ENCODE measurements at places on chromosomes 4 and X. TPM values are rescaled to one million over a fixed set of nuclear protein-coding genes. Genes with fewer than 3 reads are reported as not detected.

DNA sequence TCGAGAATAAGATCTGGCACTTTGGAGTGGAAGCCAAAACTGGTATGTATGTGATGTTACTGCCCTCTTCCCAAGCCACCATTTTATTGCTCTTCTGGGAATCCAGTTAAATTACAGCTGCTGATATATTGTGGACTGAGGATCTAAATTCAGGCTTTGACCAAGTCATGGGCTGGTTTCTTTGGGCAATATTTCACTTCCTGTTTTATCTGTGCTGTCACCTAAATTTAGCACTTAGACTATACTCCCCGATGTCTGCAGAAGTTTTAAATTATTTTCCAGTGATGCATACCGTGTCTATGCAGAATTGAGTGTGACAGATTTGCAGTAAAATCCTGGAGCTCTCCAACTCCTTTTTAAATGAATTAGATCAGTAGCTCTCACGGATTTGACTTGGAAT lies 100.0 kb downstream of the TEX13A start:
- DNase-seq: no peak
- H3K36me3 ChIP-seq: no peaks in the 10 kb centered on the region
- H3K27me3 ChIP-seq: no peaks in the 10 kb centered on the region
- H3K27ac ChIP-seq: no peak overlapping the region

DNA sequence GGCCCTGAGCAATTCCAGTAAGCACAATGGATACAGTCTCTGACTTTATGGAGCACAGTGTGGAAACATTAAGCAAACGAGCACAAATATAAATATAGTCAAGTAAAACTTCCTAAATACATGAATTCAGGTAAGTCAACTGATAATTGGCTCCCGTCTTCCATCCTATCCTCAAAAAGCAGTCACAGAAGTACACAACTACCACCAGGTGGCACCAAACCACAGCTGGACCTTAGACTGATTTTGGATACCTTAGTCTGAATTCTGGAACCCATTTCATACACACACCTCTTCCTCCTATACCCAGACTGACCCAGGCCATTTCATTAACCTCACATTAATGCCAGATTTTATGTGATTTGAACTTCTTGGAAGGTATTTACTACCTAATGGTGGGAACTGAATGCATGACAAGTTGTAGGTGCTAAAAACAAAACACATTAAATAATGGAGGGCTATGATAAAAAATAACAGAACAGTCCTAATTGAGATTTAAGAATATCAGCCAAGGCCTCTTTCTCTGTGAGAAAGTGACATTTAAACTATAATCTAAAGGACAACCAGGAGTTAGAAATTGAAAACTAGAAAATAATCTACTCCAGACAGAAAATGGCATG lies 77.5 kb downstream of the ELF2 start:
- no peaks in the 10 kb centered on the region for H3K4me1 ChIP-seq
- no peaks in the 10 kb centered on the region for H3K27me3 ChIP-seq
- H3K36me3 ChIP-seq: no peaks in the 10 kb centered on the region
- H3K4me3 ChIP-seq: no peak overlapping the region

DNA sequence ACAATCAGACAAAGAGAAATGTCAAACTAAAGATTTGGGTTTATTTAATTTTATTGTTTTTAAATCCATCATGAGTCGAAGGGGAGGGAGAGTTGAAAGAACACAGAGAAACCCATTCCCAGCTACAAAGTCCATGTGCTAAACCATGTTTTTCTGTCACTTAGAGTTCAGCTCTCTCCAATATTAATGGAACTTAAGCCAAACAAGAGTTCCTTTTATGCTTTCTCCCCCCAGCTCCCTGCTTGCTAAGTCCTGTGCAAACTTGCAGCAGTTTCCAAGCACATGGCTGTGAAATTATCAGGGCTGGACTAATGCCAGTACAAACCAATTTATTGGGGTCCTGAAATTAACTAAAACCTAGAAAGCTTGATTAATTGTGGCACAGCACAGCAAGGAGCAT lies 9.7 kb upstream of the CHRDL1 start:
- no peaks in the 10 kb centered on the region for H3K27me3 ChIP-seq
- DNase-seq: no peak
- H3K4me3 ChIP-seq: no peak overlapping the region
- peaks cover 19% of the 10 kb centered on the region for H3K4me1 ChIP-seq
- H3K36me3 ChIP-seq: no peaks in the 10 kb centered on the region

Gene ITM2A
- not detected for total RNA-seq

GRCh38 chrX:12567857-12568256 lies 223.4 kb upstream of the PRPS2 start:
- no peak overlapping the region for H3K4me3 ChIP-seq
- DNase-seq: peak; percentile 13
- H3K36me3 ChIP-seq: no peaks in the 10 kb centered on the region
- no peaks in the 10 kb centered on the region for H3K27me3 ChIP-seq

GRCh38 chr4:177519481-177520260 lies 77.4 kb upstream of the AGA start:
- H3K4me3 ChIP-seq: no peak overlapping the region
- peaks cover 7% of the 10 kb centered on the region for H3K4me1 ChIP-seq

Gene PABPC4L
- total RNA-seq: under 0.01 TPM

Gene ZNF718
- 2.4 TPM for total RNA-seq

- no peaks in the 10 kb centered on the region for H3K4me1 ChIP-seq
- H3K27ac ChIP-seq: no peak overlapping the region
- H3K27me3 ChIP-seq: 0 out of 2 replicates have a peak, but pooled peaks cover 4% of the 10 kb centered on the region
- H3K36me3 ChIP-seq: no peaks in the 10 kb centered on the region
- no peak overlapping the region for H3K4me3 ChIP-seq
Observed at GRCh38 chr4:38523524-38524448, 140.2 kb upstream of the KLF3 start.

DNA sequence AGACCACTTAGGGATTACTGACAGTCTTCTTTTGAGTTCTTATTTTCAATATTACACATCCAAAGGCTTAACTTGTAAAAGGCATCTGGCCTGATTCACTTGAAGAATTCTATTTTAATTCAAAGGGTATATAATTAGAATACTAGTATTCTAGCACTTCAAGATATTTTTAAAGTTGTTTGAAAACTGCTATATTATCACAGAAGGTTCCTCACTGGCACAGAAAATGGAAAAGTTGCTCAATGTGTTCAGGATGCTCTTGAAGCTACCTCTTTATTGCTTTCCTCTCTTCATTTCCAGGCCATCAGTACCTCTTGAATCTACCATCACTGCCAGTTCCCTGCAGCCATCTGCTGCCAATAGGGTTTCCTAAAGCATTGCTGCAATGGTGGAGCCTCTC lies 271.4 kb downstream of the KCNIP4 start:
- H3K4me1 ChIP-seq: no peaks in the 10 kb centered on the region
- no peak overlapping the region for H3K4me3 ChIP-seq
- no peak overlapping the region for H3K27ac ChIP-seq
- H3K27me3 ChIP-seq: no peaks in the 10 kb centered on the region
